NAMALWA (cell line): ENCODE measurements at places on chromosomes 4 and X.
A peak's percentile ranks its signal among the peaks of the same experiment; 100 is the strongest.

DNA sequence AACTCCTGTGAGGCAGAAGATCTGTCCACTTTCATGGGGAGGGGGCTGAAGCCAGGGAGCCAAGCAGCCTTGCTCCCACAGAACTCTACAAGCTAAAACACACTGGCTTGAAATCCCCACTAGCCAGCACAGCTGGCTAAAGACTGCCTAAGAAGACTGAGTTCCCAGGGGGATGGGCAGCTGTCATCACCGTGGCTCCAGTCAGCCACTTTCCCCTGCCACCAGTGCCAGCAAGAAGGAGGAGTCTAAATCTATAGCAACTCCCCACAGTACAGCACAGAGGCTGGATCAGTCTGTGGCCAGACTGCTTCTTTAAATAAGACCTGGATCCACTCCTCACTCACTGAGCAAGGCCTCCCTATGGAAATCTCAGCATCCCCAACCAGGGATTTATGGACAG is 308.6 kb downstream of the FAM47B start:
- no peak for DNase-seq

DNA sequence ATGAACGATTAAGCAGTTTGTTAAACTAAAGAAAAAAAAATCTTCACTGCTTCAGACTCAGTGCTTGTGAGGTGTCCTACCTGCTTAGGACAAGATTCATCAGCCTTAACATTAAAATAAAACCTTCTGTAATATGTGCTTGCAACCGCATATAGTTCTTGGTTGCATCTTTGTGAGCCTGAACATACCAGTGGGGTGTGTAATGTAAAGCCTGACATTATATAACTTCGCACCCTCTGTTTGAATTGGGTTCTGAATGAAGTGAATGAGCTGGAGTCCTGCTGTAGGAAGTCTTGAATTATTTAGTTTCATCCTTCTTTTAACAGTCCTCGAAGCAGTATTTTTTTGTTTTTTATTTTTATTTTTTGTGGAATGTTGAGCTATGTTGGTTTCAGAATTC is 3.1 kb downstream of the KDM6A start:
- no peak for DNase-seq

DNA sequence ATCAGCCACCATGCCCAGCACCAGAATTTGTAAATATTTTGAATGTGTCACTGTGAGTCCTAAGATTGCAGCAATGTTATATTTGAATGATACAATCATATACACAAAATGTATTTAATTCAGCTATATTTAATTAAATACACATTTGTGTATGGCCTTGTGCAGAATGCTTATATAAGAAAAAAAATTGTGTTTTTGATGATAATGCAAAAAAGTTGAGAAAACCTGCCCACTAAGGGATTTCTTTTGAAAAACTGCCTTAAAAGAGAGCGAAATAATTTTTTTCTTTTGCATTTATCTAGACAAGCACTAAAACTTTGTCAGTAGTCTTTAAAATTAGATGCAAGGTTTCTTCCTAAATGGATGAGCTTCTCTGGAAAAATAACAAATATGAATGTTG is 68.1 kb upstream of the OTUD4 start:
- no peak for DNase-seq

- no peak for DNase-seq
These were observed 337.7 kb upstream of the FAM241A start for GRCh38 chr4:111807576-111807975.

DNA sequence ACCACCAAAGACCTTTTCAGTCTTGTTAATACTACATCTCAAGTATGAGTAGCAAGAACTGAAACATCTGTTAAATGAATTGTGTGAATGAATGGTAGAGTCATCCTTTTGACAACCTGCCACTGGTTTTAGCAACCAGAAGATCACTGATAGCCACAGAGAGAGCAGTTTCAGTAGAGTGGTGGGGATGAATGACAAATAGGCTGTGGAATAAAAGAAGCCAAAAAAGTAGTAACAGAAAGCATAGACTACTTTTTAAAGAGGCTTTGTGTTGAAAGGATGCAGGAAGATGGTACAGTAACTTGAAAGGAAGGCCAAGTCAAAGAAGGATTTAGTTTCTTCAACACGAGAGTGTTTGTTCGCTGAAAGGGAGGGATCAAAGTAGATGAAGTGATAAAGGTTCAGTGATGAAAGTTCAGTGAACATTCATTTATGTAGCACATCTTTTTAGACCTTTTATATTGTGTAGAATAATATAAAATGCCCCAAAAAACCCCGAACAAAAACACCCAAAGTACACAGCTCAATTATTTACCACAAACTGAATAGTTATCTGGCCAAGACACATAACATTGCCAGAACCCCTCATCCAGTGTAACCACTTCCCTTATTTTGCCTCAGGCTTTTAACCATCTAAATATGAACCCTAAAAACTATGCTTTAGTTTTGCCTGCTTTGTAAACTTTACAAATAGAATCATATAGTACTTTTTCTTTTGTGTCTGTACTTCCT is 40.1 kb upstream of the EIF1AX start:
- DNase-seq = no peak

GRCh38 chr4:2515830-2516550 is 20.5 kb upstream of the FAM193A start:
- no peak for DNase-seq

DNA sequence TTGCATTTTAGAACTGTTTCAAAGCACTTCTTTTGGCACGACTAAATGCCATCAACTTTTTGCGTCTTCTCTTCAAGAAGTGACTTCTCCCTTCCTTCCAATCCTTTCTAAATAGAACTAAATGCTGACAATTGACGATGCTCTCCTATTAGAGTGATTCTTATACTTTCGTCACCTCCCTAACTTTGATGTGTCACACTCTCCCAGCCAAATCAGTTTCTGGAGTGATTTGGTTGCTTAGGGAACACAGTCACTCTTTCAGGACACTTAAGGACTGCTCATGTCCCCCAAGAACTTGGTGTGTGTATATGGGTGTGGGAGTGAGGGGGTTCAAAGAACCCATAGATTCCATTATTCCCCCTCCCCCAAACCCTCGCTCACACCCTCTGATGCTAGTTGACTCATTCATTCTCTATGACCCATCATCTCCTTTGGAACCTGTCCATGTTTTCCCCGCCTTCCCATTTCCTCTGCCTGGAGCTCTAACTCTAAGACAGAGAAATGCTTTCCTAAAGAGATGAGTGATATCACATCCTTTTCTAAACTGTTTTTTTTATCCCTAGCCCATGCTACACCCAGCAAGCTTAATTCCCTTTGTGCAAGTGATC is 26.8 kb upstream of the AREG start:
- DNase-seq = no peak

GRCh38 chrX:118373538-118373937 is 27.6 kb downstream of the WDR44 start:
- DNase-seq = no peak

GRCh38 chr4:146981651-146982050 is 36.0 kb upstream of the TTC29 start:
- DNase-seq = no peak

DNA sequence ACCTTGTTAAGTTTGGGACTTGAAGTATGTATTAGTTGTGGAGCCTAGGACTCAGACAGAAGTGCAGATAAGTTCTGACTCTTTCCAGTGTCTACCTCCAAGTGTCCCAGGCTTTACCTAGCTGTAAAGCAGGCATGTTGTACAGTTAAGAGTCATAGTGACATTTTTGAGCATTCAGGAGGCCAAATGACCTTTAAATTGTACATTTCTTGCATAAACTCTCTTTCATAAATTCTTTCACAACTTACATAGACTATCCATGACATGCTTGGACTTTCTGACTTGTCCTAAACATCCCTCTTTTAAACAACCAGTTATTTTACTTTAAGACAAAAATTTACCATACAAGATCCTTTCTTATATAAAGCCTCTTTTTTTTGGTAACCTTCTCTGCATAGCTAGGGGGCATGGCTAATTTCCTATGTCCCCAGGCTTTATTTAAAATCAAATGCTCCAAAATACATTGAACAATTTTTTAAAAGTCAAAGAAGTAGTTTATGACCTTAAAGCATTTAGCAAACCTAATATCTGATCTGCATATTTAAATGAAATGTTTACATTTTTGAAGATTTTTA is 40.1 kb upstream of the UGT8 start:
- DNase-seq = peak; percentile 24

DNA sequence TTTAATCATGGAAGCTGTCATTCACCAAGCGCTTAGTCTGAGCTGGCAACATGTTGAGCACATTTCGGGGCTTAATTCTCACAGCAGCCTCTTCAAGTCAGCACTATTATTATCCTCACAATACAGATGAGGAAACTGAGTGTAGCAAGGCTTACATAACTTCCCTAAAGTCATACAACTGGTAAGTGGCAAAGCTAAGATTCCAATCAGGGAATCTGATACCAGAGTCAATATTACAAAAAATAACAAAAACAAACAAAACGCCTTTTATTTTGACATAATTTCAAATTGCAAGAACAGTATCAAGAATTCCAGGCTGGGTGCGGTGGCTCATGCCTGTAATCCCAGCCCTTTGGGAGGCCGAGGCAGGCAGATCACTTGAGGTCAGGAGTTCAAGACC is 120.4 kb upstream of the DUSP21 start:
- no peak for DNase-seq

GRCh38 chrX:29082558-29082957 is 495.3 kb downstream of the IL1RAPL1 start:
- DNase-seq = no peak

GRCh38 chr4:76511947-76512346 is 76.9 kb downstream of the SHROOM3 start:
- no peak for DNase-seq

GRCh38 chr4:146029939-146030710 is 91.5 kb upstream of the ZNF827 start:
- DNase-seq = peak; percentile 43

- DNase-seq = no peak
These were observed 32.0 kb downstream of the ELF2 start for GRCh38 chr4:139144911-139145551.

- no peak for DNase-seq
These were observed 21.3 kb downstream of the MTNR1A start for GRCh38 chr4:186534056-186534455.

- DNase-seq = no peak
These were observed 118.8 kb upstream of the PCDH18 start for GRCh38 chr4:137651128-137651527.

- DNase-seq = peak; percentile 70
These were observed 57.7 kb downstream of the WFS1 start for GRCh38 chr4:6327220-6327917.

- DNase-seq = peak; percentile 73
These were observed 2.8 kb upstream of the TIFA start for GRCh38 chr4:112288455-112288854.

- no peak for DNase-seq
These were observed 153.3 kb upstream of the USP9X start for GRCh38 chrX:40931921-40932320.

DNA sequence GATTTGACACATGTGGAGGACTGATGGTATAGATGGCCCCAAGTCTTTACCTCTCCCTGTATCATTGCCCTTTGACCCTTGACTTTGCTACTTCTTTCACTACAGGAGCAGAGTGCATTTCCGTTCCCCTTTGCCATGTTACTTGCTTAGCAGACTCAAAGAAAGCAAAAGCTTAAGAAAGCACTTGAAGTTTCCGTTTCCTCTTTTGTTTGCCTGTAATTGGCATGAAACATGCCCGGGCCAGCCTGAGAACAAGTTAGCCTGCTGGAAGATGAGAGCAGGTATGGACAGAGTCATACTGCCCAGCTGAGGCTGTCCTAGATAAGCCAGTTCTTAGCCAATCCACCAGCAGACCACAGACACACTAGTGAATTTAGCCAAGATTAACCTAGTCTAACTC is 206.0 kb downstream of the BCOR start:
- DNase-seq = peak; percentile 4

DNA sequence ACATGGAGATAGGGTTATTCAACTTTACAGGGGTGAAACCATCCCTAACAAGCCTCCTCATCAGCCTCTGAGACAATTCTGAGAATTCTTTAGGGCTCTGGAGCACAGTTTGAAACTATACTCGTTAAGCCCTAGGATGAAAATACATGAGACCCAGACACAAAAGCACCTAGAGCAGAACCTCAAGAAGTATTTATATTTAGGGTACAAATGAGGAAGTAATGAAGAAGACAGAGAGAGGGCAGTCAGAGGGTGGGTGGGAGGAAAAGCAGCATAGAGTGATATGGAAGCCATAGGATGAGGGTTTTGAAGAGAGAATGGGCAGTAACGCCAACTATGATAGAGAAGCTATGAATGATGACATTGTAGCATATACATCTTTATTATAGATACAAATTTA is 250.3 kb downstream of the DCLK2 start:
- DNase-seq = no peak

DNA sequence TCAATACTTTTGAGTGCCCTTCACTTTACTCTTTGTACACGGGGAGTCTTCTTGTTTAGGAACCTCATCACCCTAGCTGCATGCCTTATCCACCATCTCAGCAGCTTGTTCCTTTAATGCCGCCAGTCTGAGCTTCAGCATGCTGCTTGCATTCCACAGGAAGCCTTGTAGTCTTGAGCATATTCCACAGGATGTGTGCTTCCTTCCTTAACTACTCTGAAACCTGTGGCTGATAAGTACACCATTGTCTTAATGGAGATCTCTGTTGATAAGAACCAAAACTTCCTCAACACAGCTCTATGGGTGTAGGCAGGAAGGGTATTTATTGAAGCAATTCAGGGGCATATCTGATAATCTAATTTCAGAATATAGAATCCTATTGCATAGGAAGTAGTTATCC is 24.4 kb upstream of the CCNI start:
- DNase-seq = no peak

GRCh38 chr4:168847771-168848502 is 162.1 kb downstream of the CBR4 start:
- DNase-seq = no peak

- DNase-seq = no peak
These were observed 28.0 kb upstream of the ZNF280C start for GRCh38 chrX:130296743-130297142.

- DNase-seq = no peak
These were observed 4.2 kb upstream of the HTRA3 start for GRCh38 chr4:8265171-8265929.

DNA sequence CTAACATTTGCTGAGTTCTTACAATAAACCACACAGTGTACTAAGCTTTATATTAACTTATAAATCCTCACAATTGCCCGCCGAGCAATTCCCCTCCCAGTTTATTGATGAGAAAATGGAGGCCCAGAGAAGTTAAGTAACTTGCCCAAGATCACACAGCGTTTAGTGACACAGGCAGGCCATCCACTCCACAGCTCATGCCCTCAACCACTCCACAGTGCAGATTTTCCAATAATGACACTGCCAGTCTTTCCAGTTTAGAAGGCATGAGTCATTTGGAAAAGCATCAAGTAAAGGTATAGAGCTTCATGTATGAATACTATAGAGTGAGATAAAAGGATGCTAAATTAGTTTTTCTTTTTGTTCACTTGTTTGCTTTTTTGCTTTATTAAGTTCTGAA is 208.5 kb downstream of the CAMK2D start:
- no peak for DNase-seq

- DNase-seq = no peak
These were observed 6.3 kb downstream of the FNIP2 start for GRCh38 chr4:158775091-158775651.

GRCh38 chr4:10108818-10109783 is 7.5 kb downstream of the WDR1 start:
- no peak for DNase-seq
